ENCODE measurements at places on chromosomes 4 and X.
A peak's percentile ranks its signal among the peaks of the same experiment; 100 is the strongest.

- peak; percentile 85 for DNase-seq
These were observed 37.2 kb downstream of the PCDH7 start for GRCh38 chr4:30757357-30757756.

GRCh38 chr4:101337688-101338087 lies 9.6 kb downstream of the PPP3CA start:
- peak; percentile 77 for DNase-seq

GRCh38 chrX:99719140-99719539 lies 690.9 kb downstream of the PCDH19 start:
- no peak for DNase-seq

DNA sequence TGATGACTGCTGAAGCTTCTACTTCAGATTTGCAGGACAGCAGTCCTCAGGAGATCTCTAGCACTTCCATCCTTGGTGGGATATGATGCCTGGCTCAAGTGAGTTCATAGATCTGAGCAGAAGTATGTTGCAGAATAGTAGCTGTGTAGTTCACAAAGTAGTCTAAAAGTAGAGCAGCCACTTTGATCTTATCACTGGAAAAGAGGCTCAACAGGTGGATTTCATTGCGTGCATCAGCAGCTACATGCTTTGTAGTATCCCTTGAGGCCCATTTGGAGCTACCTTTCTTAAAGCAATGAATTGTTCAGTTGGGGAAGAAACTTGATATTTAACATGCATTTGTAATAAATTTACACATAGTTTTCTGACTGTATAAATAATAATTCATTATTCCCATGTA lies 29.9 kb downstream of the BEX3 start:
- no peak for DNase-seq

DNA sequence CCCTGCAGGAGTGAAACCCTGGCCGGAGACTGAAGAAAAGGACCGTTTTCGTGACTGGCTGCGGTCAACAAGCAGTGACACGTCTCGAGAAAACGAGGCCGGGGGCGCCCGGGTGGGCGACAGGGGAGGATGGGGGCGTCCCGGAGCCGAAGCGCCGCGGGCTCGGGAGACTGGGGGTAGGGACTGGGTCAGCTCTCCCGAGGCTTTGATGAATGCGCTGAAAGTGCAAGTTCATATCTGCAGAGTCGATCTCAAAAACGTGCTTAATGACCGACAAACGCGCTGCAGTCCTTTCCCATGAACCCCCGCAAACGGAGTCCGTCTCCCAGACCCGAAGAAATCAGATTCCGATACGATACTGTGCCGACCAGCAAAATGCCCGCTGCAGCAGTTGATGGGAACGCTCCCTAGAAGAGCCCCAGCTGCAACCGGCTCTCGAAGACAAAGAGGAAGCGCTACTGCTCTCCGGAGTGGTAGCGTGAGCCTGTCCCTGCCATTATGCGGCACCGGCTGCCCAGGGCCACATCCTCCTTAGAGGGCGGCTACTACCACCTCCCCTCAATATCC lies 806 bp upstream of the CD99L2 start:
- DNase-seq: peak; percentile 63
